ENCODE measurements at places on chromosomes 16 and 17.

DNA sequence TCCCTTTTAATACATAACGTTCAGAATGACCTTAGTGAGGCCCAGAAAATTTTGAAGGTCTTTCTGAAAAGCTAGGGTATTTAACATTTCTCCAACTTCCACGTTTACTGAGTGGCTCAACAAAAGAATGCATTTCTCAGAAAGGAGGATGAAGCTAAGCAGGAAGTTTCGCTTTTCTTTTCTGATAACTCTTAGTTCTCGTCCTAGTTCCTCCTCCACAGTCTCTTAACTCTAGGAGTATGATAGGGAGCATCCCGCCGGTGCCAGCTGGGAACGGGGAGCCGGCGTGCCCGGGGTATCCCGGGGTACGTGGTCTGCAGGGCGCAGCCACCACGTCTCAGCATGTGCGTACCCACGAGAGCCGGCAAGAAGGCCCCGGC, 363 bp downstream of the KARS1 start:
- no peak for DNase-seq

DNA sequence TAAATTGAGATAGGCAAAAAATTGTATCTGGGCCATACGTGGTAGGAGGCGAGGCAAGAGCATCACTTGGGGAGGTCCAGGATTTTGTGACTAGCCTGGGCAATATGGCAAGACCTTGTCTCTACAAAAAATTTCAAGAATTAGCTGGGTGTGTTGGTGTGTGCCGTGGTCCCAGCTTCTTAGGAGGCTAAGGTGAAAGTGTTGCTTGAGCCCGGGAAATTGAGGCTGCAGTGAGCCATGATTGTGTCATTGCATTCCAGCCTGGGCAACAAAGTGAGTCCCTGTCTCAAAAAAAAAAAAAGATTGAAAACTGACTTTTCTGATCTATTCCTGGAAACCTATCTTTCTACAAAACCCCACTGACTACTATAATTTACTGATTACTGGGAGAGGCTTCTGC, 26.7 kb downstream of the CDK12 start:
- no peak for DNase-seq

DNA sequence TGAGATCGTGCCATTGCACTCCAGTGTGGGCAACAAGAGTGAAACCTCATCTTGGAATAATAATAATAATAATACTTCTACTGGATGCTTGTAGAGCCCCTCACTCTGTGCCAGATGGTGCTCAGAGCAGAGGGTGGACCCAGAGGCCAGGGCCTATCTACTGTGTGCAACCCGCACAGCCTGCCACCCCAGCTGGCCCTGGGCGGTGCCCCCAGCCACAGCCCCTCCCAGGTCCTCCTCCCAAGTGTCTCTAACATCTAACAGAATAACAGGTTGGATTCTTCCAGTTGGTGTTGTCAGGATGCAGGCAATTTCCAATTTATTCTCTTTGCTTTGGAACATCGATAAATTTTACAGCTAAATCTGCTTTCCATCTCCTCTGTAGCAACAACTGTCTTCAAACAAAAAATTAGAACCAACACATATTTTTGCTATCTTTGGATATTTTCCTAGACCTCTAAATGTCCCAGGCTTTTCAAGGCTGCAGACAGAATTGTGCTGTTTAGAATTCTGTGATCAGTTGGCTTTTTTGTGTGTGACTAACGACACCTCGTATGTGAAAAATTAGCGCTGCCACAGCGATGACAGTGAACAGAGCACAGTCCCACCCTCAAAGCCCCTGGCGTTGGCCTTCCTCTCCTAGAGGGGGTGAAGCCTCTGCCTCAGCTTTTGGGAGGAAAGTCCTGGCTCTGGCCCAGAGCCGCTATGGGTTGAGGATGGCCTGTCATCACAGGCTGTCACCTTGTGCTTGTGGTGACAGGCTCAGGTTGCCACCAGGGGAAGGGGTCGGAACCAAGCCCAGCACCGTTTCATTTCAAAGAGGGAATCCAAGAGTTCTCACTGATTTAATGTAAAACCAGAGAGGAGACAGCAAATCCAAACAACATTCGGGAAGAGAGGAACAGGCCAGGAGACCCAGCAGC, 7.6 kb upstream of the EVPL start:
- no peak for DNase-seq

DNA sequence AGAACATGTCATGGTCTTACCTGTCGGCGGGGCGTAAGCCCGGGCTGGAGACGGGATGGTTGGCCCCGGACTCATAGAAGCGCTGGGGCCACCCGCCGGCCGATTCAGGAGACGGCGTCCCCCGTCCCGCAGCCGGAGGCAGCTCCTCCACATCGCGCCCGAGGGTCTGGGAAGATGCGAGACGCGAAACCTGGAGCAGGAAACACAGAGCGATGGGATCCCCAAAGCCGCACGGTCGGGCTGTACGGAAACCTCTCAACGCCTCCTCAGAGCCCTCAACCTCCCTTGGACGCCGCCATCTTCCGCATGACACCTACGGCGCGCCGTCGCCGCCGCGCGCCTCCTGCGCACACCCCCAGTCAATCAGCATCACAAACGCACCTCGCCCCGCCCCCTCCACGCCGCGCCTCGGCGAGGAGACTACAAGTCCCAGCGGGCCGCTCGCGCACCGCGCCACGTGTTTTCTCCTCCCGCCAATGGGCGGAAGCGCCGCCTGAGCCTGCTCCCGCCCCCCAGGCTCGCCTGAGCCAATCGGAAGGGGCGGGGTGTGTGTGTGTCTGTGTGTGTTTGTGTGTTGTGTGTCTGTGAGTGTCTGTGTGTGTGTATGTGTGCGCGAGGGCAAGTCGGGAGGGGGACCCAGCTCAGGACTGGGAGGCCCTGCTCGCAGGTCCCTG, at the start of the genes ATPAF2 and GID4:
Gene ATPAF2, minus strand, starts transcription at position 308 of the 674 bp plus-strand sequence. Its CDS starts 155 bp downstream, at position 153.
Gene GID4, plus strand, starts transcription at position 548 of the 674 bp plus-strand sequence. Its CDS starts 57 bp downstream, at position 605.
- DNase-seq: peak; percentile 90

- no peak for DNase-seq
Measured at GRCh38 chr17:82255402-82255972, 18.0 kb downstream of the CSNK1D start.

DNA sequence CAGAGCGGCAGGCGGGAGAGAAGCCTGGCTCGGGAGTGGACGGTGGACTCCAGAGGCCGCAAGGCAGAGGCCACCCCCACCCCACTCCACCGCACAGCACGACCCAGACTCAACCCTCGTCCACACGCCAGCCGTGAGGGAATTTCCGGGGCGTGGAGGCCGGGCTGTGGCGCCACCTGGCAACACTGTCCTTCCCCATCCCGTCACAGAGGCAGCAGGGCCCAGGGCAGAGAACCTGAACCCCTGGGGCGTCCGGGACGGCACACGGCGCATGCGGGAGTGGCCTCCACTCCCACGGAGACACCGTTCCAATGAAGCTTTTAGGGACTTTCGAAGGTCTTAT, 23.5 kb downstream of the GNPTG start:
- no peak for DNase-seq

DNA sequence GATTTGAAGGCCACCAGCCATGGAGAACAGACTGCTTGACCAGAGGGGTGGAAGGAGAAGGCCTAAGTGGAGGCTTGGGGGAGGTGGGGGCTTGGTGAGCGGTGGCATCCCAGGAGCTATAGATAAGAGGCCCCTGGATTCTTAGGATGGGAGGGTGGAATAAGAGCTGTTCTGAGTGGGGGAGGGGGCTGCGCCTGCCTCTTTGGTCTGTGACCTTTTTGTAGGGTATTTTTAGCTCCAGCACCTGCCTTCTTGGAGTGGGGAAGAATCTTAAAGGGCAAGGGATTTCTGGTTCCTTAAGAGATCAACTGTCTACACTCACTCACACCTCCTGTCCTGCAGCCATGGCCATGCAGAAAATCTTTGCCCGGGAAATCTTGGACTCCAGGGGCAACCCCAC, 567 bp downstream of the ENO3 start:
- no peak for DNase-seq

GRCh38 chr16:6252541-6252940, 1080.1 kb upstream of the RBFOX1 start:
- DNase-seq: no peak
